Activated T-cell treated with anti-CD3 and anti-CD28 coated beads for 1 hour (primary cell): ENCODE measurements at places on chromosomes 16 and 17.

DNA sequence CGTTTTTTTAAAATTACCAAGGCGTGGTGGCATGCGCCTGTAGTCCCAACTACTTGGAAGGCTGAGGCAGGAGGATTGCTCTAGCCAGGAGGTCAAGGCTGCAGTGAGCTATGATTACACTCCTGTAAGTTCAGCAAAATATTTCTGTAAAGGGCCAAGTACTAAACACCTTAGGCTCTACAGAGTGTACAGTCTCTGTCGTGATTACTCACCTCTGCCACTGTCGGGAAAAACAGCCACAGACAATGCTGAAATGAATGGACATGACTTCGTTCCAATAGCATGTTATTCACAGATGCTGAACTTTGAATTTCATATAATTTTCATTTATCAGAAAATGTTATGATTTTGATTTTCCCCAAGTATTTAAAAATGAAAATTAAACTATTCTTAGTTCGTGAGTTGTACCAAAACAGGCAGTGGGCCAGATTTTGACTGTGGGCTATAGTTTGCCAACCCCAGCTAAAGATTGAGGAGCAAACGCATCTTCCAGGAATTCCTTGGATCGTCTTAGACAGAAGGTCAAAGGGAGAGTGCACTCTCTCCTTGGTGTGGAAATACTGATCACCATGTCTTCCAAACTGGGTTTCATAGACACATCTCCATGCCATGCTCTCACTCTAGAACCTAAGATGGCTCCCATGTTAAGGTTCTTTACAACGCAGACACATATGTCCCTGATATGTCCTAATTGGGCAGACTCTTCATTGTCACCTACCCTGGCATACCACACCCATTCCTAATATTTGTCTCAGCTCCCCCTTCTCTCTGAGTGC lies 89.5 kb downstream of the MARF1 start:
- no peak for DNase-seq

DNA sequence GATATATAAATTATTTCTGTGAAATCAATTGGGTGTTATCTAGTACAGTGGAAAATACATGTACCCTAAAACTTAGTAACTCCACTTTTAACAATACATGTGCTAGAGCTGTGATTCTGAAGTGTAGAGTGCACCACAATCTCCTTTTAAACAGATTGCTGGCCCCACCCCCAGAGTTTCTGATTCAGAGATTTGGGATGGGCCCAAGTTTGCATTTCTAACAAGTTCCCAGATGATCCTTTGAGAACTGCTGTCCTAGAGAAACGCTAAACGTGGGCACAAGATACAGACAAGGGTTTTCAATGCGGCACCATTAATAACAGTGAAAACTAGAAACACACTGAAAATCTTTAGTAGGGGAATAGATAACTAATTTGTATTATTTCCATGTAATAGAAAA lies 49.2 kb downstream of the NXPH3 start:
- DNase-seq, result no peak

- no peak for DNase-seq
Observed at GRCh38 chr17:76481071-76481655, 13.8 kb downstream of the AANAT start.

DNA sequence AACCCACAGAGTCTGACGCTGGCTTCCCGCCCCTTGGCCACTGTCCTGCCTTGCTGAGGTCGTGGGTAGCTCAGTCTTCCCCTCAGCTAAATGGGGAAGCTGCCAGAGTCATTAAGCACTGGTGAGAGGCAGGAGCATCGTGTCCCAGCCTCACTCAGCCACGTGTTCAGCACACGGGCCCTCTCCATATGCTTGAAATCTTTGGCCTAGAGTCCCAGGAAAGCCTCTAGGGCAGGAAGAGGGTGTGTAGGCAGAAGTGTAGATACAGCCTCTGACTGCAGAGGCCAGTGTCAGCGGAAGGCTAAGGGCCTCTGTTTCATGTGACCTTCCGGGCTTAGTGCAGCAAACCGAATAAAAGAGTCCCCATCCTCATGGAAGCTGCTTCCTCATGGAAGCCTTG lies 4.1 kb downstream of the DHODH start:
- DNase-seq, result no peak

DNA sequence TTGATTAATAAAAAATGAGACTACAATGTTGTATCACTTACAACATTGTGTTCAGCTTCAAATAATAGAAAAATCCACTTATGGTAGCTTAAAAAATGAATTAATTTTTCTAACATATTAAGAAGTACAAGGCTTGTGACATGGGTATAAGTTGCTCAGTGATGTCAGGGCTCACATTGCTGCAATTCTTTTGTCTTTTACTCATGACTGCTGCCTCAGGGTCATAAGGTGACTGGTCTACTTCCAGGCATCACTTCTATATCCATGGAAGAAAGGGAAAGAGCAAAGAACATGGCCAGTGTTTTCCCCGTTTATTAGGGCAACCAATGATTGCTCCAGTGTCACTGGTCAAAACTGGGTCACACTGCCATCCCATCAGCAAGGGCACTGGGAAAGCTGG lies 295.3 kb downstream of the MAP2K4 start:
- DNase-seq, result no peak
